AG04450 (cell line): ENCODE measurements at places on chromosomes 2 and 18. TPM values are rescaled to one million over a fixed set of nuclear protein-coding genes. Genes with fewer than 3 reads are reported as not detected.

MOB4 gene
- polyA plus RNA-seq = 36.1 and 58.9 TPM in 2 replicates

CCDC150 gene
- polyA plus RNA-seq = 1.3 and 1.5 TPM in 2 replicates

FHL2 gene
- polyA plus RNA-seq = 497 and 555 TPM in 2 replicates

IL36G gene
- polyA plus RNA-seq = not detected in 2 replicates

TSPYL6 gene
- not detected in 2 replicates for polyA plus RNA-seq

SERPINE2 gene
- 24.0 and 32.0 TPM in 2 replicates for polyA plus RNA-seq

MGAT4A gene
- 0.04 TPM in 1 of 2 replicates, not detected in the other for polyA plus RNA-seq

MC5R gene
- polyA plus RNA-seq = not detected in 2 replicates

GPR55 gene
- not detected in 2 replicates for polyA plus RNA-seq

ARHGAP15 gene
- polyA plus RNA-seq = not detected in 2 replicates

ZBTB14 gene
- 11.7 and 17.7 TPM in 2 replicates for polyA plus RNA-seq

UGT1A4 gene
- polyA plus RNA-seq = not detected in 2 replicates

IHH gene
- 0.04 TPM in 1 of 2 replicates, not detected in the other for polyA plus RNA-seq

ALPI gene
- polyA plus RNA-seq = not detected in 2 replicates

DHX57 gene
- polyA plus RNA-seq = 19.6 and 23.3 TPM in 2 replicates

METTL4 gene
- polyA plus RNA-seq = 8.3 and 12.7 TPM in 2 replicates

WNT6 gene
- polyA plus RNA-seq = not detected in 2 replicates

REG3A gene
- not detected in 2 replicates for polyA plus RNA-seq

SPATA3 gene
- not detected in 2 replicates for polyA plus RNA-seq

SKA1 gene
- polyA plus RNA-seq = 3.5 and 6.2 TPM in 2 replicates

UGT1A5 gene
- polyA plus RNA-seq = not detected in 2 replicates

PPP1R1C gene
- polyA plus RNA-seq = 0.26 and 0.41 TPM in 2 replicates

SCG2 gene
- 1.5 and 1.8 TPM in 2 replicates for polyA plus RNA-seq

TTN gene
- 0.06 and 0.07 TPM in 2 replicates for polyA plus RNA-seq

KRCC1 gene
- 26.7 and 42.6 TPM in 2 replicates for polyA plus RNA-seq

EVA1A gene
- 22.8 and 32.5 TPM in 2 replicates for polyA plus RNA-seq

ZSCAN30 gene
- polyA plus RNA-seq = 14.4 and 14.5 TPM in 2 replicates

DSG2 gene
- 0.56 and 0.84 TPM in 2 replicates for polyA plus RNA-seq

CD8B gene
- not detected in 2 replicates for polyA plus RNA-seq

EEF1B2 gene
- polyA plus RNA-seq = 891 and 1,211 TPM in 2 replicates

ASB18 gene
- polyA plus RNA-seq = not detected in 2 replicates

BOLL gene
- polyA plus RNA-seq = not detected in 2 replicates

WDR35 gene
- polyA plus RNA-seq = 6.7 and 9.1 TPM in 2 replicates

CCDC85A gene
- not detected in 2 replicates for polyA plus RNA-seq

ADGRF3 gene
- polyA plus RNA-seq = 0.02 TPM in 1 of 2 replicates, not detected in the other

TUBA3D gene
- not detected in 2 replicates for polyA plus RNA-seq

CABYR gene
- 9.9 and 11.8 TPM in 2 replicates for polyA plus RNA-seq

FAP gene
- 300 and 374 TPM in 2 replicates for polyA plus RNA-seq

SCN7A gene
- polyA plus RNA-seq = 7.0 and 9.8 TPM in 2 replicates

NT5DC4 gene
- not detected in 2 replicates for polyA plus RNA-seq

TRPM8 gene
- polyA plus RNA-seq = 0.11 TPM in 1 of 2 replicates, not detected in the other
